ENCODE measurements at places on chromosomes 4 and X.
A peak's percentile ranks its signal among the peaks of the same experiment; 100 is the strongest.

DNA sequence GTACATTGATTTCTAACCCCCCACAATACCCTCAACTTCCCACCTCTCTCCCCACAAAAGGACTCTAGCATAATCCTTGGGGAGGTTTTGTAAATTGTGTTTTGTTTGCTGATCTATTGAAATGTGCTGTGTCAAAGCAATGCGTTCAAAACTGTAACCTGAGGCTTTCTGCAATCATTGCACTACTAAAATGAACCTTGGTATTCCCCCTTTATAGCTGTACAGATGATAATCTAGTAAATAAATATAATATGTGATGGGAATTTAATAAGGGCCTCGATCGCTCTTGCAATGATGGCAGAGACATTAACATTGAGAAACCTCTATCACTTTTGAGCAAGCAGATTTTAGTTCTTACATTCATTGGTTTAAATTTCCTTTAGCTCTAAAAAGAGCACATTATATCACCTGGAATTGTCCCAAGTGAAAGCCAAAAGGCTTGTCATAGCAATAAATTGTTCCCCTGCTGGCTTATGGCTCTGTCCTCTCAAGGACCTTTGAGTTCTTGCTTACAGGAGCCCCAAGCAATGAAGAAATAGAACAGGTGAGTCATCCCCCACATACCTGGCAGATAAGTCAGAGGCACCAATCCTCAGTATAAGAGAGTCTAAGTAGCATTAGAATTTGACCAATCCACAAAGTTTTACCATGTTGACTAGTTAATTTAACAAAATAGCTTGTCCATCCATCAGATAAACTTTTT is 18.4 kb upstream of the ACE2 start:
- peak; percentile 18 for DNase-seq

DNA sequence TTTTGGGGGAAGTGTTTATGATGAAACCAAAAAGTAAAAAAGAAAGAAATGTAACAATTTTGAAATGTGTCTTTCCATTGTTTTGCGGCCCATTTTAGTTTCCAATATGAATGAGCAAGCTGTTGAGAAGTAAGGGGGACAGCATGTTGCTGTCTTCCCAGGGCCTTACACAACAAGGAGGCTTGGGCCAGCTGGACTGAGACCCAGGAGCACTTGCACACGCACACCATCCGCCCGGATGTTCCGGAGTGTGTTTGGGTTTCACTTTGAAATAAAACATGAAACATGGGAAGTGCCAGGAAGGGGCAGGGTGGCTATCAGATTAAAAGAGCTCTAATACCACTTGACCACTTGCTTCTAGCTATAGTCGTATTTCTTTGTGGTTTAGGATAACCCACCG is 144.4 kb downstream of the NHS start:
- no peak for DNase-seq

DNA sequence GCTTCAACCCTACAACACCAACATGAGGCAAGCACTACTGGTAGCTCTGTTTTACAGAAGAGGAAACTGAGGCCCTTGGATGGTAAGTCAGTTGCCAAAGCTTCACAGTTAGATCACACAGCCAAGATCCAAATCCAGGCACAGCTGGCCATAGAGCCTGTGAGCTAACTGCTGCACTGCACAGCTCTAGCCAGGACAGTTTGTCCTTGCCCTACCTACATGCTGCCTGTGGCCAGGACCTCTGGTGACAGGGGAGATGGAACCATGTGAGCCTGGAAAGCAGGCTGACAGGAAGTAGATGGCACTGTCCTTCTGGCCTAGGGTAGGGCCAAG is 257.8 kb downstream of the FBXW7 start:
- no peak for DNase-seq

- peak; percentile 35 for DNase-seq
Measured at GRCh38 chrX:10098270-10098713, 58.5 kb upstream of the CLCN4 start.

GRCh38 chr4:153024466-153024865 is 88.3 kb downstream of the FHDC1 start:
- DNase-seq, result no peak

DNA sequence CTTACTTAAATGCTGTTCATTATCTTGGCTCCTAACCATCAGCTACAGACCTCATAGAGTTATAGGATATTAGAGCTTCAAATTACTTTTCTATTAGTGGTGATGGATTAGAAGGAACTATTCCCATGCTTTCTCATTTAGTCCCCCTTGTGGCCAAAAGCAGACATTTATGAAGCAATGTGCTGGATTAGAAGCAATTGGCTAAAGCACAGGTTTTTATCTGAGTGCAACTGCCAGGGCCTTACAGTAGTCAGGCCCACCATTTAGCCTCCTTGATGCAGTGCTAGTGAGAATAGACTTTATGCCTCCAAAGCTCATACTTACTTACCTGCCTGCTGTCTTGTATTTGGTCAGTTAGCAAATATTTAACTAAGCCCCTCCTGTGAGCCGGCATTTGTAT is 93.0 kb downstream of the TSPAN7 start:
- peak; percentile 15 for DNase-seq

GRCh38 chr4:168612450-168613135 is 115.7 kb downstream of the PALLD start:
- peak; percentile 88 for DNase-seq

DNA sequence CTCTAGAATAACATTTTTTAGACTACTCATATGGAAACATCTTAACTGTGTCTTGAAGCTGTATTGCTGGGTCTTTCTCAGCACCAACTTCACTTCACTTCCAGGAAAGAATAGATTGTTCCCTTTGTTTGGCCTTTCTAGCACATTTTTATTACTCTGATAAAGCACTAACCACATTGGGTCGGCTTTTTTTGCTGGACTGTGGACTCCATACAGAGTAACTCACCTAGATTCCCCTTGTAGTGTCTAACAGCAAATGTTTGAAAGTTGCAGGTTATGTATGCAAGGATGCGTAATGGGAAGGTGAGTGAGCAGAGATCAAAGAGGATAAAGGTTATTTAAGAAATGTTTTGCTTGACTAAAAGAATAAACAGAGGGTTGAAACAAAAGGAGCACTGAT is 101.2 kb downstream of the MMRN1 start:
- DNase-seq, result no peak

GRCh38 chr4:1199556-1200331 is 27.4 kb upstream of the SPON2 start:
- no peak for DNase-seq

- DNase-seq, result peak; percentile 8
Measured at GRCh38 chr4:141702472-141703182, 66.2 kb downstream of the IL15 start.

DNA sequence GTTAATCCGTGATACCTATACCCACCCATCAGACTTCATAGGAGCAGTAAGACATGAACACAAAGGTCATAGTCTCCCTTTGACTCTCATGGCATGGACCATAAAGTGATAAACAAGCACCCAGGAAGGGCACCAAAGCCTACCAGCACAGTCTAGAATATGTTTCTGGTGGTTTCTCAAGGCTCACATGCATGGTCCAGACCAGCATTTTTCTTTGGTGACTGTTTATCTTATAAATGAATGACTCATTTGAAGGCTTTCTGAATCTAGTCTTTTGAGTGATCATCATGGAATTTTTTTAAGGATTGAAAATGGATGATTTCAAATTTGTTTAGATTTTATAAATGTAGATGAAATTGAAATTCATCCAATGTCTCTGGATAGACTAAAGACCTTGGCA is 32.0 kb upstream of the AMELX start:
- peak; percentile 75 for DNase-seq

DNA sequence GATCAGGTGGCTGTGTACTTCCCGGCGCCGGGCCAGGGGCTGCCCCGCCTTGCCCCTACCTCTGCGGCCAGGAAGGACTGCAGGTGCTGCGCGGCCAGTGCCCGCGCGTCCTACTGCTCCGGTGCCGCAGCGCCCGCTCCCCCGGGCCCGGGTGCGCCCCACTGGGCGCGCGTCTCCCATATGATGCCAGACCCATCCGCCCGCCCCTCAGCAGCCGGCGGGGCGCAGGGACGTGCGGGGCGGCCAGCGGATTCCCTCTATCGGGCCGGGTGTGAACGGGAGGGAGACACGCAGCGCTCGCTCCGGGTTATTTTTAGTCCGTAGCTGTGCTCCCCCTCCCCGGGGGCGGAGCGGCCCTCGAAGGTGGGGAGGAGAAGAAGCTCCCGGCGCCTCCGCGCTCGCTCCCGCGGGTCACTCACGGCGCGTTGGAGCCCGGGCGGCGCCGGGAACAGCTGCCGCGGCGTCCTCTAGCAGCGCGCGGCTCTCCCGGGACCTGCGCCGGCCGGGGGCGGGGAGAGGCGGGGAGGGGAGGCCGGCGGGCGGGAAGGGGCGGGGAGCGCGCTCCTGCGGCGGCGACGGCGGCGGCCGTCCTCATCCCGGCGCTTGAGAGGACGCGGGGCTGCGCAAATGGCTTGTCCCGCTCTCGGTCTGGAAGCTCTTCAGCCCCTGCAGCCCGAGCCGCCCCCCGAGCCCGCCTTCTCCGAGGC is 103.6 kb downstream of the UCHL1 start:
- peak; percentile 50 for DNase-seq

GRCh38 chr4:152849350-152849749 is 69.6 kb downstream of the ARFIP1 start:
- no peak for DNase-seq

DNA sequence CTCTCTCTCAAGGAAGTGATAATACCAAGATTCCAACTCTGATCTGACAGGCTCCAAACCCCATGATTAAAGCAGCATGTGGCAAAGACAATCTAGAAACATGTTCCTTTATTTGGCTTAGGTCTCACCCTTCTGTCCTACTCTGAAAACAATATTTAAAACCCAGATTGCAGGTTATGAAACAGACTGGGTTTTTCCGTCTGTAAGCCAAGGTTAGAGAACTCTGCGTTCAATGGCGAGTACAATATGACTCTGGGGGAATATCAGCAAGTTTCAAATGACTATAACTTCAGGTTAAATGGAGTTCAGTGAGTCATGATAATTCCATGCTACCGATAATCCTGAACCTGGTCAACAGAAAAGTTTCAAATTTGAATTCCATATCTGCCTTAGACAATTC is 50.8 kb downstream of the ANAPC10 start:
- peak; percentile 22 for DNase-seq

DNA sequence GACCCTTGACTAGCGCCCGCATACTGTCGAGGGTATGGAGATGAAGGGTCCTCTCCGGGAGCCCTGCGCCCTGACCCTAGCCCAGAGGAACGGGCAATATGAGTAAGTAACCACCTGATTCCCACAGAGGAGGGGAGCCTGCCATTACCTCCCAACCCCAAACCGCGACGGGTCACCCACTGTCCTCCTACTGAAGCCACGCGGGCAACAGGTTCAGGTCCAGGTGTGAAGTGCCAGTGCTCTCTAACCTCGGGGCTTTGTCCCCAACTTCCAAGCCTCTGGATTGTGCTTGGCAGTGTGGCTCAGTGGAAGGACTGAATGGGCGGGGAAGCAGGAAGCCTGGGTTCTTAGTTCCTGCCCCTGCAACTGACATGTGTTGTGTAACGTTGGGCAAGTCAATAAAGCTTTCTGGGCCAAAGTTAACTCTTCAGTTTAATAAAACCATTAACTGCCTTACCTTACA is 694 bp downstream of the OCRL start:
- no peak for DNase-seq

DNA sequence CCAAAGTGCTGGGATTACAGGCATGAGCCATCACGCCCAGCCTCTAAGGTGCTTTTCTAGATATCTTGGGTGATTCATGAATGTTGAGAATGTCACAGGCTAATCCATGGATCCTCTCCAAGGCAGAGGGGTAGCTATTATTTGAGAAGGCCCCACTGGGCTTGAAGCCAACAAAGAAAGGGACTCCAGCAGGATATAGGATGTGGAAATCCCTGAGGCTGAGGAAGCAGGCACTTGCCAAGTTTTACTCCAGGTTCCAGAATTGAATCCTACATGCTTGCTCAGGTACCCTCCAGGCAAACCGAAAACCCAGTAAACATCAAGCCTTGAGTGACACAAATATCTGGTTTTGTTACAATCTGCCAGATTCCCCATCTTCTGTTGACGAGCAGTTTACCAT is 15.8 kb downstream of the NLGN3 start:
- DNase-seq, result no peak

GRCh38 chrX:41923211-41923977 is at the start of gene CASK:
TSS of gene CASK (minus strand) at chrX:41923554. CDS start at chrX:41922988, 566 bp downstream.
- peak; percentile 91 for DNase-seq

DNA sequence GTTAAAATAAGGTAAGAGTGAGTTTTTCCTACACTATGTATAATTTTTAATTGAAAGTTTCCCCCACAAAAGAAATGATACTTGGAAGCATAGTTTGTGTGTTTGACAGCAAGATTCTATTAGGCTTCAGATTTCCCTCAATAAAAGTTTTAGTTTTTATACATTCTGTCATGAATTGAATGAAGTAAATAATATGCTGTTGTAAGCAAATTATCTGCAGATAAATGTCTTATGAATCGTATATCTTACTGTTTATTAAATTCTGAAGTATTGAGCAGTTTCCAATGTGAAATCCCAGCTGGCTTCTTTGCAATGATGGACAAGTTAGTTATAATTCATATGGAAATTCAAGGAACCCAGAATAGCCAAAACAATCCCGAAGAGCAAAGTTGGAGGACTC is 33.5 kb downstream of the RS1 start:
- DNase-seq, result no peak

Measured in fibroblast of skin of right biceps (primary cell).